ENCODE measurements at places on chromosomes 2 and 18. TPM values are rescaled to one million over a fixed set of nuclear protein-coding genes. Genes with fewer than 3 reads are reported as not detected.

The POMC gene
- total RNA-seq: 1.0 TPM

The DYNAP gene
- total RNA-seq: not detected

The RAMP1 gene
- 6.8 TPM for total RNA-seq

The IKZF2 gene
- 6.8 TPM for total RNA-seq

The CGREF1 gene
- total RNA-seq: 6.9 TPM
